ENCODE measurements at places on chromosomes 11 and 22. TPM values are rescaled to one million over a fixed set of nuclear protein-coding genes. Genes with fewer than 3 reads are reported as not detected.

SAA2 gene
- not detected for total RNA-seq

PSMC3 gene
- total RNA-seq, result 109 TPM

TUB gene
- total RNA-seq, result 76.0 TPM

BTBD18 gene
- total RNA-seq, result not detected

EI24 gene
- 60.7 TPM for total RNA-seq

C1QTNF4 gene
- total RNA-seq, result 41.5 TPM

MPZL3 gene
- total RNA-seq, result 0.47 TPM

KRTAP5-8 gene
- total RNA-seq, result 1.2 TPM

AQP11 gene
- total RNA-seq, result 7.3 TPM
